Activated CD8-positive, alpha-beta memory T cell treated with anti-CD3 and anti-CD28 coated beads for 1 hour (primary cell): ENCODE measurements at places on chromosomes 12 and 14.

- no peak for DNase-seq
These were observed 12.7 kb upstream of the TBX3 start for GRCh38 chr12:114696443-114697242.

DNA sequence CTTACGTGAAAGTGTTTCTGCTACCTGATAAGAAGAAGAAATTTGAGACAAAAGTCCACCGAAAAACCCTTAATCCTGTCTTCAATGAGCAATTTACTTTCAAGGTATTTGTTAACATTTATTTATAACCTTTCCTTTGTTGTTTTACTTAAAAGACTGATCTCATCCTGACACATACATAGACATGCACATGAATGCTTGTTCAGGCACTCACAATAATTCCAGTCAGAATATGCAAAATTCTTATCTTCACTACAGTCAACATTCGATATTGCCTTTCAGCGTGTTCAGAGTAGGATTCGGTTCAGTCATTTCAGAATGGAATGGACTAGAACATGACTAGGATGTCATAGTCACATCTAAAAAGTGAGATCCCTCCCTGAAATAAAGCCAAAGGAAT is 394.6 kb downstream of the PAWR start:
- no peak for DNase-seq

DNA sequence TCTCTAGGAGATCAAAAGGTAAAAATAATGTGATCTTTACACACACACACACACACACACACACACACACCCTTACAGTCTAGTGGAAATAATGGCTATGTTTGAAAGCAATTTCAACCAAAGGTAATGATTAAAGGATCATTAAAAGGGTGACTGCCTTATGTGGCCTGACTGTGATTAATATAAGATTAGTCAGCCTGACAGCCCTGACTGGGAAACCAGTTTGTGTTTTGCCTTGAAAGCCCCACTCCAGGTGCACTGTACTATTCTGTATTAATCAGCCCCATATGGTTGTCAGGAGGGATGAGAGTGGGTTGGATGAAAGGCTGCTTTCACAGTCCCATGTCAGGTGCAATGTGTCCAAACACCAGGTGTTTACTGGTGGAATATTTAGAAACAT is 10.5 kb downstream of the RASSF9 start:
- DNase-seq, result no peak

- DNase-seq, result no peak
These were observed 221.0 kb downstream of the SLC41A2 start for GRCh38 chr12:104737113-104737512.

DNA sequence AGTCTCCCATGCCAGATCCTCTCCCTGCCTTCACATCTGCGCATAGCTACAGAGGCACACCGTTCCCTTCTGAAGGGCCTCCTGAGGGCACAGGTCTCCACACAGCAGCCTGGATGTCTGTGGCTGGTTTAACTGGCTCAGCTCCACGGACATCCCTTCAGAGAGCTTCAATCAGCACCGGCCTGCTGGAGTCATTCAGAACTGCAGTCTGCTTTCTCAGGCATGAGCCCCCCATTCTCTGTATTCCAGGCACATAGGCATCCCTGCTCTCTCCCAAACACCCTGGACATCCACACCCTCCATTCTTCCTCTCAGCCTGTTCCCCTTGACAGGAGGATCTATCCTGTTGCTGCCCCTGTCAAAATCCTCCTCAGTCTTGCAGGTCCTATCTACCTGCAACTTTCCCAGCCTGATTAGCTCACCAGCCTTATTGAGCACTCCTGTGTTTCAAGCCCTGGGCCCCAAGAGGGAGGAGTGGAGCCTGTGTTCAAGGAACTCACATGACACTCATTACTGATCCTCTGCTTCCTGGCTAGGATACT is 2.9 kb upstream of the DHRS2 start:
- no peak for DNase-seq

DNA sequence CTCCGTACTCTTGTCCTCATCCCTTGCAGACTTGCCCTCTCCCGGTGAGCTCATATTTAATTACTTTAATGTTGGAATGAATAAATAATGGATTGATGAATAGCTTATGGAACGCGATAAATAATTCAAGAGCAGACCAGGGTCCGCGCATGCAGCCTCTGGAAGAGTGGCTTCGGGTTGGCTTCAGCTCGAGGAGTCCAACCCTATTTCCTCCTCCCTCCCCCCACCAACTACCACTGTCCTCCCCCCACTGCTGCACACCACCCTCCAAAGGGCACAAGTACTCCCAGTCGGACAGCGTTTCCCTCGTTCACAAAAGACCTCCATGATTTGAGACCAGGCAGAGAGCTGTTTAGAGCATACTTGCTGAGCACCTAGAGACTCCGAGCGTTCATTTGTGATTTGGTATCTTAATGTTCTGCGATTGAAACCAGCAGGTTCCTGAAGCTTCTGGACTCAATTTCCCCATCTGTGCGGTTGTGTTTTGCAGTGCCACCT is 647 bp upstream of the SIX1 start:
- DNase-seq, result no peak

GRCh38 chr12:111953455-111953854 is 59.5 kb downstream of the TMEM116 start:
- DNase-seq, result no peak

- DNase-seq, result no peak
These were observed 150.4 kb upstream of the FAR2 start for GRCh38 chr12:28998662-28999120.

- no peak for DNase-seq
These were observed 1002.6 kb downstream of the TMTC2 start for GRCh38 chr12:83689333-83689732.

DNA sequence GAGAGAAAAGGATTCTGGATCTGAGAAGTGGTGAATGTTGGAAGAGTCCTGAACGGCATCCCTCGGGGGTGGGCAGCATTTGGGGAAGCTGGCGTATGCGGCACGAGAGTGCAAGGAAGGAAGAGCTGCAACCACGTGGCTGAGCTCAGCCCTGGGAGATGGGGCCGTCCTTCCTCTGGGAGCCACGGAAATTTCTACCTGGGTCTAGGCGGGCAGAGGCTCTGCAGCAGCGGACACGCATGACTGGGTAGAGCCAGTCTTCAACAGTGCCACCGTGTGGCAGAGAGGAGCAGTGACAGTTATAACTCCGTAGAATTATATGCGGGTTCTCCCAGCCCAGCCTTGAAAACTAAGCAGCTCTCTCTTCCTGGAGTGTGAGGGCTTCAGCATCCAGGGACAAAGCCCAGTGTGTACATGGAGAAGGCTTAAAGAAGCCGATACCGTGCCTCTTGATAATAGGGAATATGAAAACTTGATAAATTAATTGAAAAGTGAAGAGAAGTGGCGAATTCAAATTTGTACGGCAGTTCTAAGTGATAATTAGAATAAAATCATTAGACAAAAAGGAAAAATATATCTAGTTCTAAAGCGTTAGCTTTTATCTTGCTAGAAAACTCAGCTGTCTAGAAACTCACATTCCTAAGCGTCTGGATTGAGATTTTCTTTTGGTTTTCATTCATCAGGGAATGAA is 82.9 kb upstream of the STXBP6 start:
- DNase-seq, result no peak

GRCh38 chr14:64675312-64675711 is 28.9 kb upstream of the PLEKHG3 start:
- no peak for DNase-seq

DNA sequence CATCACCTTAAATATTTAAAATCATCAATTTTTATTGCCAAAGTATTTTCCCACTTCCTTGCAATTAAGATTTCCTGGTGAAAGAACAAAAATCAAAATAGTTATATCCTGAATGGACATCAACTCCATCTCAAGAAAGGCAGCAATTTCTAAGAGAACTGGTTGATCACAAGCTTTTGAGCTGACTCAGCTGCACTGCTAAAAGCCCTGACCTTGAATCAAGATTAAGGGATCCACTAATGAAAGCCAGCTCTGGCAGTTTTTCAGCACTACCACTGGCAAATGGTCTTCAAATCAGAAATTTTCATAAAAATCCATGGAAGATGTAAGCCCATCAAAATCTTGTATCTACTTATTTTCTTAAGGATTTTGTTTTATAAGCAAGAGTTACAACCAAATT is 123.4 kb downstream of the SLC6A15 start:
- no peak for DNase-seq

DNA sequence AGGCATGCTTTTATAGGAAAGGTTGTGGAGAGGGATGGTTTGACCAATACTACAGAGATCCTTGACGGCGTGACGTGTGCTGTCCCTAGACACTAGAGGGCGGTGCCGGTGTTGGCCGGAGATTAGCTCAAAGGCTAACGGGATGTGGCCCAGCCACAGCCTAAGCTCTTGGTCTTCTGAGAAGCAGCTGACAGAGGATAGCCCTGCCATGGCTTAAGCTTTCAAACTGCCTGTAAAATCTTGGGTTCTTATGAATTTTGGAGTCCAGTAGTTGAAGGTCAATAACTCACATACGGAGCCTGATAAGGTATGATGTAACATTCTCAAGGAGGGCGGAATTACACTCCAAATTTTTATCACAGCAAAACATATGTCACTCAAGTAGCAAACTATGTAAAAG is 515.7 kb upstream of the ATXN7L3B start:
- DNase-seq, result no peak

DNA sequence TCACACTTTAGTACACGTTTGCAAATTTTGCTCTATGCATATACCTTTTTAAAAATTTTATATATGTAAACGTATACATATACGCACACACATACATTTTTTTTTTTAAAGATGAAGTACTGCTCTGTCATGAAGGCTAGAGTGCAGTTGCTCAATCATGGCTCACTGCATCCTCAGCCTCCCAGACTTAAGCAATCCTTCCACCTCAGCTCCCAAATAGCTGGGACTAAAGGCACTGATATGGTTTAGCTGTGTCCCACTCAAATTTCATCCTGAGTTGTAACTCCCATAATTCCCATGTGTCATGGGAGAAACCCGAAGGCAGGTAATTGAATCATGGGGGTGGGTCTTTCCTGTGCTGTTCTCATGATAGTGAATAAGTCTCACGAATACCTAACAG is 220.8 kb upstream of the CAND1 start:
- no peak for DNase-seq

- no peak for DNase-seq
These were observed 4.3 kb upstream of the CSRP2 start for GRCh38 chr12:76883151-76883550.

GRCh38 chr14:49992901-49993339 is 100.0 kb downstream of the ARF6 start:
- DNase-seq, result no peak

- DNase-seq, result no peak
These were observed 5.9 kb downstream of the KRT84 start for GRCh38 chr12:52379536-52379935.

DNA sequence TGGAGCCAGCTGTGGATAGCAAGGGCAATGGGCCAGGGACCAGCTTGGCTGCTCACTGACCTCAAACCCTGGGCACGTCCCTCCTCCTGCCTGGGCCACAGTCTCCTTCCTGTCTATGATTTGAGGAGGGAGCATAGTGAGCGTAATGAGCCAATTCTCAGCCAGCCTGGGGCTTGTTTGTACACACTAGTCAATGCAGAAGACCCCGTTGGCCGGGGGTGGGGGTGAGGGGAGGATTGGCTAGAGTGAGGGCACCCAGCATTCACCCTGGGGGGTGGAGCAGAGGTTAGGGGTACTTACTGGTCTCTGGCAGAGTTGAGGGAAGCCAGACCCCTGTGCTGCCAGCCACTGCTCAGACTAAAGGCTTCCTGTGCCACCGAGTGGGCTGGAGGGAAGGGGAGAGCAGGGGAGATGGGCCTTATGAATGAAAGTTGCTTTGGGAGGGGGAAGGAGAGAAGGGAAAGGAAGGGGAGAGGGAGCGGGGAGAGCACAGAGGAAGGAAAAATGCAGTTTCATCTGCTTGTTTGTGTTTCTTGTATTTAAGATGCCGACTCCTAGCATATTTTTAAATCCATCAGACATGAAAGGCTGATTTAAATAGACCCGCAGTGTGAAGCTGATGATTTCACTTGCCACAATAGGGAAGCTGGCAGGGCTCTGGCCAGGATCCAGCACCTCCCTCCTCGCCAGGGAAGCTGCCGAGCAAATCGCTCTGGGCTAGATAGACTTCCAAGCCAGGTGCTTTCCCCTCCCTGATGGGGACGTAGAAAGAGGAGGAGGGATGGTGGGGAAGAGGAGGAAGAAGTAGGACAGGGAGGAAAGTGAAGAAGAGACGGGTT is 114.0 kb downstream of the PRMT8 start:
- DNase-seq, result no peak

DNA sequence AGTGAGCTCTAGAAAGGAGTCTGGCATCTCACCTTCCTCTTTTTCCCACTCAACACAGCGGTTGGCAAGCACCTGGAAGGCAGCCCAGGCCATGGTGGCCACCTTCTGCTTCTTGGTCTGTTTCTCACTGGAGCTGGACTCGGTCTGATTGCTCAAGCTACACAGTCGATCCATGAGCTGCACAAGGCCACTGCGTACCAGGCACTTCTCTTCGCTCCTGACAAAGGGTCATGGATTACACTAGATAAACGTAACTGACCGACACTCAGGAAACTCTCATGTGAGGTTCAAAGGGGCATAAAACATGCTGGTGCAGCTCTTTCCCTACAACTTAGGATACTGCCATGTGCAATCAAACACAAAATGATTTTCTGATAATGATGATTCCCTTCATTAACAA is 113.7 kb downstream of the TRAFD1 start:
- DNase-seq, result no peak

DNA sequence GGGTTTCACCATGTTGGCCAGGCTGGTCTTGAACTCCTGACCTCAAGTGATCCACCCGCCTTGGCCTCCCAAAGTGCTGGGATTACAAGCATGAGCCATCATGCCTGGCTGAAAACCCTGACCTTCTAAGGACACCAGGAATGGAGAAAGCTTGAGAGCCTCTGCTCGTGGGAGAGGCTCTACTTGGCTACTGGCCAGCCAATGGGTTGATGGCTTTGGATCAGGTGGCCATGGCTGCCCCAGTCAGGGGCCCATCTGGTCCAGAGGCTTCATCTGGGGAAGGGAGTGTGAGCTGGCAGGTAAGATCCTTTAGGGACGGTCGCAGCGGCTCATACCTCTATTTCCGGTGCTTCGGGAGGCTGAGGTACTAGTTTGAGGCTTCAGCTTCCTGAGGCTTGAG is 42.5 kb upstream of the PPP1CC start:
- DNase-seq, result no peak

DNA sequence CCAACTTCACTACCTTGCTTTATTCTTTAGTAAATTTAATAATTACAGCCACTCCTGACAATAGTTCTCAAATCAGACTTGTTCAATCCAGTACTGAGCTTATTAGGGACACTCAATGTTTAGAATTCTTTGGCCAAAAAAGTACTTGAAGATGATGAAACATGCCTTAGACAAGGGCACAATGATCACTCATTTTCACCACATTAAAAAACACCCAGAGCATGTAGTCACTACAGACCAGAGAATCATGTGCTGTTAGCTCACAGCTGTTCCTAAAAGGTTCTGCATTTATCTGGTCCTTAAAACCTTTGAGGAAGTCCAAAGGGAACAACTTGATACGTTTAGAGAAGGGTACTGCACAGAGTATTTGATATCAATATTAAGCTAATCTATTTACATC is 98.7 kb downstream of the INSM2 start:
- no peak for DNase-seq

- DNase-seq, result no peak
These were observed 188.6 kb downstream of the EGLN3 start for GRCh38 chr14:33762161-33762851.
